ENCODE measurements at places on chromosomes 7 and 10. TPM values are rescaled to one million over a fixed set of nuclear protein-coding genes. Genes with fewer than 3 reads are reported as not detected.

Gene FEZF1
- not detected for polyA plus RNA-seq

Gene C7orf33
- not detected for polyA plus RNA-seq

Gene CTAGE8
- not detected for polyA plus RNA-seq

Gene NXPH1
- 0.12 TPM for polyA plus RNA-seq

Gene SERPINE1
- polyA plus RNA-seq = 13.1 TPM

Gene NKX2-3
- 0.12 TPM for polyA plus RNA-seq

Gene FBXO24
- 0.33 TPM for polyA plus RNA-seq

Gene BICC1
- 15.1 TPM for polyA plus RNA-seq

Gene GPR15LG
- polyA plus RNA-seq = not detected

Gene MINDY4
- 6.9 TPM for polyA plus RNA-seq

Gene MYO1G
- 0.64 TPM for polyA plus RNA-seq

Gene PLXDC2
- polyA plus RNA-seq = 76.0 TPM

Gene ZNF117
- 2.9 TPM for polyA plus RNA-seq

Gene RBP3
- polyA plus RNA-seq = not detected

Gene SUFU
- 6.8 TPM for polyA plus RNA-seq

Gene THSD7A
- polyA plus RNA-seq = 3.5 TPM

Measured in ovary (tissue), 10 donors.